Adrenal gland (tissue), 19 donors: ENCODE measurements at places on chromosomes 13 and 19. TPM values are rescaled to one million over a fixed set of nuclear protein-coding genes. Genes with fewer than 3 reads are reported as not detected.

KCNN1 gene
- polyA plus RNA-seq = 0.47 TPM

DNA sequence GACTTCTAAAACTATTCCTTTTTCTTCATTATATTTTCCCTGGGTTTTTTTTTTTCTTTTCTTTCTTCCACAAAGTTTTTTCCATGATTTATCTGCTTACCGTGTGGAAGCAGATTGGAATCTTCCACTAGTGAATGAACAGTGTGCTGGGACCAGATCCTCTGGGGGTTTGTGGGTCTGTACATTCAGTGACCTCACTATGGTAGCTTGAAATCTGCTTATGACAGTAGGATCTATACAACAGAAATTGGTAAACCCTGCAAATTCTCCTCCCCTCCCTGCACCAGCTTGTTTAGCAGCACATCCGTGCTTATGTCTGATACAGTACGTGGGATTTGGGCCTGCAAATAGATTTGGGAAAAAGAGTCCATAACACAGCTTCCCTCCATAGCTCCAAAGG lies 26.0 kb upstream of the MAB21L1 start:
- H3K4me3 ChIP-seq = no peak overlapping the region
- DNase-seq = no peak
- no peaks in the 10 kb centered on the region for H3K36me3 ChIP-seq

DNA sequence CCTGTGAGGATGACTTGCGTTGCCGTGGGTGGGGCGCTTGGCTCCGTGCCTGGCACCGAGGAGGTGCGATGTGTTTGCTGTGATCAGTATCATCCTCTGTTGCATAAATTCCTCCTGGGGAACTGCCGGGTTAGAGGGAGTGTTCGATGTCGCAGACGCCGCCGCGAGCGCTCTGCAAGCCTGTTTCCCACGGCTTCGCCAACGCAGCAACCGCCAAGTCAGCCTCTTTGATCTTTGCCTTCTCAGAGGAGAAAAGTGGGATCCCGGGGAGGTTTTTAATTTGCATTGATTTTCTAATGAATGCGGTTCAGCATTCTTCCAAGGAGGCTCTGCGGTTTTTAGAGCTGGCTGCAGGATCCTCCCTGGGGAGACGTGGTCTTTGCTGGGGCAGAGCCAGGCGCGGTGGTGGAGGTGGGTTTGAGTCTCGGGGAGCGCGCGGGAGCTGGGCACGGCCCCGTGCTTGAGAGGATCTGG lies 7.6 kb downstream of the GPR32 start:
- no peak overlapping the region for H3K4me3 ChIP-seq
- H3K27me3 ChIP-seq = peaks cover 55% of the 10 kb centered on the region
- H3K4me1 ChIP-seq = no peaks in the 10 kb centered on the region
- DNase-seq = no peak
- H3K27ac ChIP-seq = no peak overlapping the region

ZNF628 gene
- 17.5 TPM for polyA plus RNA-seq

CEACAM3 gene
- polyA plus RNA-seq = 0.30 TPM

GRCh38 chr19:31648347-31648746 lies 299.1 kb upstream of the TSHZ3 start:
- no peak overlapping the region for H3K4me3 ChIP-seq
- no peaks in the 10 kb centered on the region for H3K4me1 ChIP-seq
- no peak for DNase-seq
- no peaks in the 10 kb centered on the region for H3K36me3 ChIP-seq
- H3K27me3 ChIP-seq = no peaks in the 10 kb centered on the region
- H3K27ac ChIP-seq = no peak overlapping the region
